ENCODE measurements at places on chromosomes 7 and 10. TPM values are rescaled to one million over a fixed set of nuclear protein-coding genes. Genes with fewer than 3 reads are reported as not detected.

DNA sequence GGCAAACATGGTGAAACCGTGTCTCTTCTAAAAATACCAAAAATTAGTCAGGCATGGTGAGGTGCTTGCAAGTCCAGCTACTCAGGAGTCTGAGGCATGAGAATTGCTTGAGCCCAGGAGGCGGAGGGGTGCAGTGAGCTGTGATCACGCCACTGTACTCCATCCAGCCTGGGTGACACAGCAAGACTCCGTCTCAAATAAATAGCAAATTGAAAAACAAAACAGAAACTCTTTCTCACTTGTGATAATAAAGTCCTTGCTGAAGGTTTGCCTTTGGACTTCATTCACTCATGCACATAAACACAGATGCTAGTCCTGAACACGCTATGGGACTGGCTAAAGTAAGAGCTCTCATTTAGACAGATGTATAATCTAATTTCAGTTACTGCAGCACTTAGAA lies 37.6 kb downstream of the ANK3 start:
- no peak for DNase-seq

GRCh38 chr10:12397147-12397896 lies 48.0 kb downstream of the CAMK1D start:
- no peak for DNase-seq

DNA sequence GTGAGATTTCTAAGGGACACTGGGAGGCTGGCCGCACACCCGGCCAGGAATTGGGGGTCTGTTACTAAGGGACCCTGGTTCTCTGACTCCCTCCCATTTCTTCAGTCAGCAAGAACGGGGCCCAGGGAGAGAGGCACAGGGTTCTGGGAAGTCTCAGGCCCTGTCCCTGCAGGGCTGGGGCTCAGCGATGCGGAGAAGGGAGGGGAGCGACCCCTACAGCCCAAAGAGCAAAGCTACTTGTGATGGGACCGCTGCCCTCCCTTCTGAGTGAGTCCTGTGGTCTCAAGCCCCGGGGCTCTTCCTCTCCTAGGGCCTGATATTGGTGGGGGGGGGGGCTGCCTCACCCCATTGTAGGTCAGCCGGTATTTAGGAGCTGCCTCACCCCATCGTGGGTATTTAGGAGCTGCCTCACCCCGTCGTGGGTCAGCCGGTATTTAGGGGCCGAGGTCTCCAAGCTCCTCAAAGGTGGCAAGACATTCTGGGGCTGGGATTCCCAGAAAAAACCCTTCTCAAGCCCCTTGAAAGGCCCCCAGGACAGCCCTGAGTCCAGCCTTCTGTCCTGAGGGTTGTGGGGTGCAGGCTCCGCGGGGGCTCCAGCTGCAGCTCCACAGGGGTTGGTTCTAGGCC lies 16.9 kb upstream of the NKX6-2 start:
- no peak for DNase-seq

- no peak for DNase-seq
Measured at GRCh38 chr7:135192914-135193536, 18.3 kb downstream of the WDR91 start.

GRCh38 chr7:2979951-2980350 lies 63.7 kb downstream of the CARD11 start:
- no peak for DNase-seq

- no peak for DNase-seq
Measured at GRCh38 chr7:96481796-96482195, 159.9 kb upstream of the SLC25A13 start.

Gene GIMAP6
- 13.8 TPM for polyA plus RNA-seq

DNA sequence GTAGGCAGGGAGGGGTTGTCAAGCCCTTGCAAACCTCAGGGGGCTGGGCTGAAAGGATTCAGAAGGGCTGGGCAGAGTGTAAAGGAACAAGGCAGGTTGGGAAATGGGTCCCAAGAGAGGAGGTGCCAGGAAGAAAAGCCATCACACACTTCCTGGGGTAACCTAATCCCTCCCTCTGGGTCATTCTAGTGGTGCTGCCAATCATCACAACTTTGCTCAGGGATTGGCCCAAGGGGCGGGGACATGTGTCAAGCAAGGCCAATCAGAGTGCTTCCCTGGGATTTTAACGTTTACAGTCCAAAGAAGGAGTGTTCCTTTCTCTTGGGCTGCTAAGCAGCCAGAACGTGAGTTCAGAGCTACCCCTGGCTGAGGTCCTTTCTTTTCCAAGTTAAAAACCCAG lies 57.1 kb upstream of the NPTX2 start:
- DNase-seq, result no peak

Gene WNT16
- 0.07 TPM for polyA plus RNA-seq

DNA sequence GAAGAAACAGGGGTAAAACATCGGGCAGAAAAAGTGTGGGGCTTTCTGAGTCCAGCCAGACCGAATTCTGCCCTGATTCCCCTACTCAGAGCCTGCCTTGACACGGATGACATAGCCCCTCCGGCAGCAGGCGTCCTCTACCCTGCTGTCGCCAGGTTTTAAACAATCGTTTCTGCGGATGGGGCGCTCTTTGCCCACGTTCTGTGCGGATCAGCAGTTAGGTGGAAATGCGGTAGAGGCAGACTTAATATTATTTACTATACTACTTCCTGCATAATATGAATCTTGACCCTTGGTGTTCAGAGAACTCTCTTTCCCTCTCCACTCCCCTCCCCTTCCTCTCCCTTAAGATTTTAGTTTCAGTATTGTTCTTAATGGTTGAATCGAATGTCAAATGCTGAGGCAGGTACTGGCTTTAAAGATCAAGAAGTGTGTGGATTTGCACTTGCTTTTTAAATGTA lies 2.4 kb downstream of the GATA3 start:
- no peak for DNase-seq

Gene TMEM26
- 9.0 TPM for polyA plus RNA-seq

Gene STRIP2
- 5.7 TPM for polyA plus RNA-seq

DNA sequence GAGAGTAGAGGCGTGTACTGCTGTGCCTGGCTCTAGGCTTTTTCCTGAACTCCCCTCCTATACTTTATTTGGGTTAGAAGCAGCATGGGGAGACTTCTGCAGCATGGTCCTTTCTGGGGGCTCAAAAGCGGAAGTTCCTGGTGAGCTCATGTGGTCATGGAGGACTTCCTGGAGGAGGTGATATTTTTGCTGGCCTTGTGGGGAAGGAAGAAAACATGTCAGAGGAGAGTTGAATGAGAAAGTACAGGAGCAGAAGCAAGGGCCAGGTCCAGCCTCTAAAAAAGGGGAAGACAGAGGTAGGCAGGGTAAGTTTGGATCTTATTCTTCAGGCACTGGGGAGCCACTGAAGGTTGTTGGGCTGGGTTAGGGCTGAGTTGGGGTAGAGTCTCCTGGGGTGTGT lies 45.5 kb downstream of the CASTOR2 start:
- DNase-seq, result no peak

DNA sequence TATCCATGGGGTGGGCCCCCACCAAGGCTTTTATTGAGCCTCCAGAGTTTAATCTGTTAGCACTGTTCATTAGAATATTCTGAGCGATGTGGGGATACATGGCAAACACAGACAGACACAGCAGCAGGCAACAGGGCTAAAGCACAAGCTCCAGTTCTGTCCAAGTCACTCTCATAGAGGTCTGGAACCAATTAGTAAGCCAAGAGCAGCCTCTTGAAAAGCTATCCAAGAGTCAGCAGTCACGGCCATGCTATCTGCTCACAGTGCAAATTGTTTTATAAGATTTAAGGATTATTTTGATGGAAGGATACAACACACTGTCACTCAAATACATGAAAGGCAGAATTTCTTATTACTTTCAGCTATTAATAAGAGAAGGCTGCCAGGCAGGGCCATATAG lies 86.4 kb upstream of the DGKB start:
- DNase-seq, result no peak

- no peak for DNase-seq
Measured at GRCh38 chr10:61633665-61634064, 29.1 kb upstream of the CABCOCO1 start.

GRCh38 chr10:102633287-102633686 lies 11.0 kb upstream of the TRIM8 start:
- DNase-seq, result no peak
